ENCODE measurements at places on chromosomes 1 and 21.

DNA sequence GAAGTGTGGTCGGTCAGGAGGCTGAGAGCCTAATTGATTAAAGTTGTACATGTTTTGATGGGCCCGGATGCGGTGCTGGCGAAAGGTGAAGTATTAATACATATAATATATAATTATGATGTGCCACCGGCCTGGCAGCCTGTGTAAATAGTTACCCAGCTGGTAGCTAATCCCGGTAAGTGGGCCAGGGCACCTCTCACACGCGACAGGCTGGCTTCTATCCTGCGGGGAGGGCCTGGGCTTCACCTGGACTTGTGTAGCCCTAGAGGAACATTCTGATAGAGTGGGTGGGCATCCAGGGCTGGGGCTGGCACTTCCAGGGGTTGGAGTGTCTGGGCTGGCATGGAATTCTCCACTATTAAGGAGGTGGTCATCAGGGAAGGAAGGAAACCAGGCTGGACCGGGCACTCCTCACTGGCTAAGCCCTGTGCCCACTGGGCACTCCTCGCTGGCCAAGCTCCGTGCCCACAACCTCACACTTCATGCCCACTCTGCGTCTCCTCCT is 48.3 kb downstream of the IGSF21 start:
- DNase-seq = no peak

- peak; percentile 65 for DNase-seq
These were observed 5.7 kb upstream of the PLPP3 start for GRCh38 chr1:56584910-56585528.

DNA sequence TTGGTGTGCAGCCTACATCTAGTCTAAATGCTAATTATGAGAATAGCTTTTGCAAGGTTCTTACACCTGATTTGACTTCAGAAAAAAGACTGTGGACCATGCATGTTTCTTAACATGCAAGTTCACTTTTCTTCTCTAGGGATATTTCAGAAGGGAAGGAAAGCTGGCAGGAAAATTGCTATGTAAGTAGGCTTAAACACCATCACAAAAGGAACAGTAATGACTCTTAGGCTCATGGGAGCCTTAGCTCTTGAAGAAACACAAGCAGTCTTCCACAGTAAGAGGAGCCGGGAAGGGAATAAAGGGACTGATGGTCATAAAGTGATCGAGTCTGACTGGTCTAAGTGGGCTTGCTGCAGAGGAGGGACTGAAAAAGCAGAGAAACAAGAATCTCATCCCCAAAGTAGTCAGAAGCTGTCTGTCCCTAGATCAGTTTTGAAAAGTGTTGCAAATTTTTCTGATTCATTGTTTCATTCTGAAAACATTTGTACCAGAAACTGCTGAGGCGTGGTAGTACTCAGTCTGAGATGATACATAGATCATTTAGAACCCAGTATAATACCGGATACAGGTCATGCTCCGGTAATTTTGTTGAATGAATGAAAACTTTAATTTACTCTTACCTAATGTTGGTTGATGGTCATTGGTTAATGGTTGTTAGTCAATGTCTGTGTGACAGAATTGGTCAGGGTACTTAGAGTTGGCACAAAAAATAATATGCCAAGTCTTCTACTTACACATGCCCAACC is 40.9 kb downstream of the SMYD2 start:
- DNase-seq = no peak

DNA sequence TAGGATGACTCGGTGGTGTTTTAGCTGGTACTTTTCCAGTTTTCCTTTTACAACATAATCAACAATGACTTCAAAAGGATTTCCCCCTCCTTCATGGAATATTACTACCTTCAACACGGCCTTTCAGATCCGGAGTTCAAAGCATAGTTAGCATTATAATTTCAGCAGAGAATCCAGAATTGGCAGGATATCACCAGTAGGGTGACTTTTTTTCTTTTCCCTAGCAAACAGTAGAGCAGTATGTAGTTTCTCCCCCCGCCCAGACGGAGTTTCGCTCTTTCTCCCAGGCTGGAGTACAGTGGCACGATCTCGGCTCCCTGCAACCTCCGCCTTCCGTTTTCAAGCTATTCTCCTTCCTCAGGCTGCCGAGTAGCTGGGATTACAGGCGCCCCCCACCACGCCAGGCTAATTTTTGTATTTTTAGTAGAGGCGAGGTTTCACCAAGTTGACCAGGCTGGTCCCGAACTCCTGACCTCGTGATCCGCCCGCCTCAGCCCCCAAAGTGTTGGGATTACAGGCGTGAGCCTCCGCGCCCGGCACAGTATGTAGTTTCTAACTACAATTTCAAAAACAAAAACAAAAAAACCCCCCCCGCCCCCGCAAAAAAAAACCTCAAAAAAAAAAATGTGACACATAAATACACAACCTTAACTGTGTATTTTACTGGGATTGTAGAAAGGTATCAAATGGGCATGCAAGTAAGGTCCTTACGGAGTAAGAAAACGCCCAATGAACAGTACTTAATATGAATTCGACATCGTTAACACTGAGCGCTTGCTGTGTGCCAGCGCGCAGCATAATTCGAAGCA is 1.5 kb upstream of the COX20 start:
- peak; percentile 75 for DNase-seq

GRCh38 chr1:25991937-25992688 is 5.8 kb downstream of the PAFAH2 start:
- peak; percentile 57 for DNase-seq

GRCh38 chr1:15225461-15225860 is 21.6 kb upstream of the FHAD1 start:
- DNase-seq = no peak

- DNase-seq = peak; percentile 61
These were observed 112.2 kb downstream of the NR5A2 start for GRCh38 chr1:200139661-200140250.

DNA sequence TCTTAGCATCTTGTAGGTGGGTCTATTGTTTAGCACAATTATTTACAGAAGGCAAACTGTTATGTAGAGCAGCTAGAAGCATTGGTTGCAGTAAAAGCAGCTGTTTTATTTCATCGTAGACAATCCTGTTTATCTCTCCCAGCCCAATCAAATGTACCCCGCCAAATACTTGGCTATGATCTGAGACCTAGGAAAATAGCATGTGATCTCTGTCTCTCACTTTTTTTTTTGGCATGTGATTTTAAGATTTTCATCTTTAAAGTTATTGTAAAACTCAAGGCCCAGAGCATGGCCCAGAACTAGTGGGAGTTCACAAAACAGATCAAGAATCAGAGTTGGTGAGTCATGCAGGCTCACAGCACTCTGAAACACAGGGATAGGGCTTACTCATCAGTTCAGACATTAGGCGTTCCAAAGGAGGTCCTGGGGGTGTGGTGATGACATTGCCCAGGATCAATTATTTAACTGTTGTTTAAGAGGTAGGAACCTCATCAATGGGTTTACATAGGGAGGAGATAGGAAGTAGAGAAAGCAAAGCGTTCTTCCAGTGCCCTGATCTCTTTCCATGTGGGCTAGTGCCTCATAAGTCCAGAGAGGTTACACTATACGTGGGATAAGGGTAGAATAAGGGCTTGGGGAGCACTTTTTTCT is 40.2 kb downstream of the TBX19 start:
- peak; percentile 88 for DNase-seq

DNA sequence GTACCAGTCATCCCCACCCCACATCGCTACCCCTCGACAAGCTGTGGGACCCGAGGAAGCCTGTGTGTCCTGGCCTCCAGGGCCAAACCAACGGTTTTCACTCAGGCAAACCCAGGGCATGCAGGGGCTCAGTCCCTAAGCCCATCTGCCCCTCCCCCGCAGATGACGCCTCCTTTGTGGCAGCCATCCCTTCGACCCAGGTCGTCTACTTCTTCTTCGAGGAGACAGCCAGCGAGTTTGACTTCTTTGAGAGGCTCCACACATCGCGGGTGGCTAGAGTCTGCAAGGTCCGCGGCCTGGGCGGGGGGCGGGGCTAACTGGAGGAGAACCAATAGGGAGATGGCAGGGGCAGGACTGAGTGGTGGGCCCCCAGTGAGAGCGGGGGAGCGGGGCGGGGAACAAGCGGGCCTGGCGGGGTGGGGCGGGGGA is 7.4 kb downstream of the SEMA4A start:
- DNase-seq = peak; percentile 81

GRCh38 chr1:95093296-95093695 is 20.5 kb upstream of the ALG14 start:
- DNase-seq = no peak

GRCh38 chr1:9373619-9374018 is 80.9 kb downstream of the SPSB1 start:
- DNase-seq = no peak

- DNase-seq = no peak
These were observed 4.8 kb upstream of the SARS1 start for GRCh38 chr1:109208836-109209463.

GRCh38 chr1:158714754-158715153 is 5.8 kb downstream of the OR6K3 start:
- DNase-seq = no peak

DNA sequence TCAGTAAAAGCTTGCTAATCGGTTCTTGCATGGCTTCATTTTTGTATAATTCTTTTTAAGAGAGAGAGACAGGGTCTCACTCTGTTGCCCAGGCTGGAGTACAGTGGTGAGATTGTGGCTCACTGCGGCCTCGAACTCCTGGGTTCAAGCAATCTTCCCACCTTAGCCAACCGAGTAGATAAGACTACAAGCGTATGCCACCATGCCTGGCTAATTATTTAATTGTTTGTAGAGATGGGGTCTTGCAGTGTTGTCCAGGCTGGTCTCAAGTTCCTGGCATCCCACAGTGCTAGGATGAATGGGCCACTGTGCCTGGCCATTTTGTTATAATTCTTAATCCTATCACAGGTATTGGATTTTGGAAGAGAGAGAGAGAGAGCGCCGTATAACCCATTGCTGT is 23.4 kb downstream of the RCAN3 start:
- DNase-seq = no peak

DNA sequence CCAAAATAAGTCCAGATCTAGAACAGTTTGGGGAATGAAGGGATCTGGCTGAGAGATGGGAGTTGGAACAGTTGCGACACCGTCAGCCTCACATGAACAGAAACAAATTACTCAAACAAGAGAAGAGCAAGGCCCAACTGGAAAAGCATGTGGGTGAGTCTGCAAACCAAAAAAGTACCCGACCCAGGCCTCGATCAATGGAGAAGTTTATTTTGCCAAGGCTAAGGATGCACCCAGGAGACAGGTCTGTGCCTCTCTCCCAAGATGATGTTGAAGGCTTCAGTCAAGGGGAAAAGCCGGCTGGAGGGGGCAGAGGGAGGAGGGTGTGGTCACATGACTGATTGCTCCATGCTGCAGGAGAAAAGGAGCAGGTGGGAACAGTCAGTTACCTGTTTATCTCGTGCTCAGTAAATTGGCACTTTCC is 42.3 kb downstream of the KRTAP10-1 start:
- no peak for DNase-seq

DNA sequence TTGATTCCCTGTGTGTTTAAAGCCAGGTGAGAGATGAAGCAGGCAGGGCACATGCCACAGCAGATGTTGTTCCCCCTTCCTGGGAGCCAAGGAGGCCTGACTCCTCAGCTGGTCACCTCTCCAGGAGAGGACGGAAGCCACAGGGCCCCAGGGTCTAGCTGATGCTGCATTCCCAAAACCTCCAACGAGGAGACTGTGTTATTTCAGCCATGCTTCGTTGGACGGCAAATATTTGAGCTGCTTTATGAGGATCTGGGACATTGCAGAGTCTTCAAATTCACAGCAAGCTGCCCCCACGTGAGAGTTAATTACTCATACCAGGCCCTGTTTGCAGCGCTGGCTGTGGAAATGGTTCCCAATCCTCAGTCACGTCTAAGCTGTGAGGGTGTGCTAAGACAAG is 85.3 kb downstream of the CDC7 start:
- DNase-seq = no peak

- peak; percentile 65 for DNase-seq
These were observed 183.4 kb upstream of the PTBP2 start for GRCh38 chr1:96538111-96538641.

- DNase-seq = no peak
These were observed 18.4 kb upstream of the RCAN3 start for GRCh38 chr1:24484199-24484598.

- DNase-seq = no peak
These were observed 33.0 kb downstream of the IER5 start for GRCh38 chr1:181121498-181121897.

GRCh38 chr1:234240680-234241079 is 132.6 kb upstream of the COA6 start:
- no peak for DNase-seq

DNA sequence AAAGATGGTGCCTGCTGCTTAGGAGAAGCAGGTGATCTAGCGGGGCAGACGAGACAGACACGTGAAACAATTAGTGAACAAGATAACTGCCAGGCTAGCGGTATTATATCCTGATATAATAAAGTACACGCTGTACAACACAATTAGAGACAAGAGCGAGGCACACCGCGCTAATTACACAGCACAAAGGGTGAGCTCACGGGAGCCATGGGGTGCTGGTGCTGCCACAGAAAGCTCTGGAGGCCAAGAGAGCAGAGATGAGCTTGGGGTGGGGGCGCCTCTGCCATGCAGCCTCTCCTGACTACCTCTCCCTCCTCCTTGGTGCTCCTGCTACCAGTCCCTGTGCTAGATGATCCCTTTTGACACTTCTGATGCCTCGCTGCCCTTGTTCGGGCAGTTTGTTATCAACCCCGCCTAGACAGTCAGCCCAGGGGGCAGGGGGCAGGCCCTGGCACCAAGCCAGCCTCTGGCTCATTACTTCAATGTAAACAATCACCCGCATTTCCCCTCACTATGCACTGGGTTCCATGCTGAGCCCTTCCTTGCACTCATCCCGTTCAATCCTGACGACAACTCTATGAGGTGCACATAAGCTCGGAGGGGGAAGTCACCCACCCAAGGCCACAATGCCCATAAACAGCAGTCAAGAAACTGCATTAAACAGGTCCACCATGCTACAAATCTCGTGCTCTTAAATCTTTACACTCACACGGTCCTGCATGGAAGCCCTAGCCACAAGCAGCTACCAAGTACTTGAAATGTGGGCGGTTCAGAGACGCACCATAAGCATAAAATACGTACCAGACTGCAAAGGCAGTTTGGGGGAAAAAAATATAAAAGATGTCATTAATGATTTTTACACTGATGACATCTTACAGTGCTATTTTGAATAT is 103.0 kb downstream of the SSBP3 start:
- no peak for DNase-seq

DNA sequence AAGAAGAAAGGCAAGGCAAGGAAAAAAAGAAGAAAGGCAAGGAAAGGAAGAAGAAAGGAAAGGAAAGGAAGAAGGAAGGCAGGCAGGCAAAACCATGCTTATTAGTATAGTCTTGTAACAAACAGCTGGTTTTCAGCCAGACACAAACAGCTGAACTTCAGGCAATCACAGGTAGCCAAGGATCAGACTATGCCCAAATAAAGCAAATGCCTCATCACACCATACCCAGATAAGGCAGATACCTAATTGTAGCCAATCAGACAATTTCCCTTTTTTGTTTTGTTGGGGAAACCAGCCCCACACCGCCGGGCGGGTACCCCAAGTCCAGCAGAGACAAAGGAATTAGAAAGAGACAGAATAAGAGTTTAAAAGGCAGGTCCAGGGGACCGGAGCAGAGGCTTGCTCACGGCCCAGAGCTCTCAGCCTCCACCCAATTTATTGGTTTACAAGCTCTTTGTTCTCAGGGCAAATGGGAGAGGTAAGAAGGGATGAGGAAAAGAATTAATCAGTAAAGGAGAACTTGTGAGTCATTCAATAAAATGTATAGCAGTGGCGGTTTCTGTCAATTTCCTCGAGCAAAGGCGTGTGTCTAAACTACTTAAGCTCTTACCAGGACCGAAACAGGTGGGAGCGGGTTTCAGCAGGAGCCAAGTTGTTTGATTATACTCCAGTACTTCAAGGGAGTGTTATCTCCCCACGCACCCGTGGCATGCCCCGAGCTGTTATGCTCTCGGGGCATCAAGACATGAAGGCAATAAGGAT is 886.8 kb downstream of the KCNT2 start:
- no peak for DNase-seq

Measured in EL (cell line).